Glutamatergic neuron (in vitro differentiated cells): ENCODE measurements at places on chromosomes 5 and 9. TPM values are rescaled to one million over a fixed set of nuclear protein-coding genes. Genes with fewer than 3 reads are reported as not detected.

The CFAP157 gene
- total RNA-seq: 0.61 TPM

The ZSWIM6 gene
- 50.2 TPM for total RNA-seq

DNA sequence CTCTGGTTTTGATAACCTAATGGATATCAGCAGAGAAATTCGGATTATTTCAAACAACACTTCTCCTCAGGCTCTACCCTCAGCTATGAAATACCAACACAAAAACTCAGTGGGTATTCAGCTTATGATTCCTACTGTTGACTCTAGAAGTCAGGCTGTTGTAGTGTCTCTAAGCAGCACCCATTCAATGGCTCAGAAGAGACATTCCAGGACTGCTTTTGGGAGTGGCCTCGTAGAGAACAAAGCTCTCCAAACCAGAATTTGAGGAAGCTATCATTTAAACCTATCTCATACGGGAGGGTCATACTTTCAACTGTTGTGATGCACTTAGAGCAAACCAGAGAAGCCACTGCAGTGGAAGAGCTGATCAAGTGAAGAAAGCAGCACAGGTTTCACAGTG lies 34.1 kb downstream of the ETF1 start:
- DNase-seq: no peak

DNA sequence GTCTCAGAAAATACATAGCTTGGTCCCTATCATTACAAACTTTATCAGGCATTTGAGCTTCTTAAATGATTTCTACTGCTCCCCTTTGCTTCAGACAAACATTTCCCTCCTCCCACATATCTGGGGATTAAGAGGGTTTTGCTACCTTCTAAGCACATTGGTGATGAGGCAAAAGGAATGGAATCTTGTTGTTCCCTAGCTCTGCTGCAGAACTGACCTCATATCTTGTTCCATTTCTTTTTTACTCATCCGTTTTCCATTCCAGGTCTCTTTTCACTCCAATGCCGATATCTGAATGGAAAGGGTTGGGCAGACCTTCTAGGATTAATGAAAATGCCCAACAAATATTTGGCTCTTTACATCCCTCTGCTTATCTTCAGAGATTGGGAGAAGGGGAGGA lies 444.6 kb downstream of the ZNF608 start:
- no peak for DNase-seq

- DNase-seq: no peak
Observed at GRCh38 chr9:6538666-6539071, 106.9 kb downstream of the GLDC start.

The FANCC gene
- 22.9 TPM for total RNA-seq

DNA sequence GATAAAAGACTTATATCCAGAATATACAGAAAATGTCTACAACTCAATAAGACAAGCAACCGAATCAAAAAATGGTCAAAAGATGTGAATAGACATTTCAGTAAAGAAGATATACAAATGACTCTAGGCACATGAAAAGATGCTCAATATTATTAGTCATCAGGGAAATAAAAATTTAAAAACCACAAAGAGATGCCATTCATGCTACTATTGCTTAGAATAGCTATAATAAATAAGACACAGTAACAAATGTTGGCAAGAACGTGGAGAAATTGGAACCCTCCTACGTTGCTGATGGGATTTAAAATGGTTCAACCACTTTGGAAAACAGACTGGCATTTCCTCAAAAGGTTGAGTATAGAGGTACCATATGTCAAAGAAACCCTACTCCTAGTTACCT lies 39.8 kb downstream of the POLK start:
- DNase-seq: no peak

DNA sequence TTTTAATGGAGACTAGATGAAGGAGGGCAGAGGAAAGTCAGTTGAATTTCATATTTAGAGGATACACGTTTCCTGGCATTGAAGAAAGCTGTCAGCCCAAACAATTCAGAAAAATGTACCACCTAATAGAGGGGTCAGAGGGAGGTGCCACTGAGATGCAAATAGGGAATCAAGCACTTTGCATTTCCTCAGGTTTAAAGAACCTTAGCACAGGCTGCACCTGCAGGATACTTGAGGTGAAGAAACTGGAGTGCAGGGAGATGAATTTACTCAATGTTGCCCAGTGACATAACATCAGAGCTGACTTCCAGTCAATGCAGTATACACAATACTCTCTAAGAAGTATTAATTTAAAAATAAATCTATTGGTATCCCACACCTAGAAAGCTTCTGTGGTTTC lies 67.0 kb upstream of the MAST4 start:
- DNase-seq: no peak

- no peak for DNase-seq
Observed at GRCh38 chr5:20494706-20495105, 506.7 kb upstream of the CDH18 start.

GRCh38 chr5:84364043-84364442 lies 20.6 kb downstream of the EDIL3 start:
- no peak for DNase-seq

- DNase-seq: no peak
Observed at GRCh38 chr9:83061990-83062650, 822 bp downstream of the RASEF start.

GRCh38 chr5:135072387-135073281 lies 38.6 kb upstream of the PITX1 start:
- no peak for DNase-seq

The NTNG2 gene
- total RNA-seq: 43.7 TPM

- DNase-seq: no peak
Observed at GRCh38 chr5:176636426-176636825, 6.0 kb downstream of the EIF4E1B start.

The PAPPA gene
- total RNA-seq: 10.5 TPM

The CDH18 gene
- total RNA-seq: 0.49 TPM

DNA sequence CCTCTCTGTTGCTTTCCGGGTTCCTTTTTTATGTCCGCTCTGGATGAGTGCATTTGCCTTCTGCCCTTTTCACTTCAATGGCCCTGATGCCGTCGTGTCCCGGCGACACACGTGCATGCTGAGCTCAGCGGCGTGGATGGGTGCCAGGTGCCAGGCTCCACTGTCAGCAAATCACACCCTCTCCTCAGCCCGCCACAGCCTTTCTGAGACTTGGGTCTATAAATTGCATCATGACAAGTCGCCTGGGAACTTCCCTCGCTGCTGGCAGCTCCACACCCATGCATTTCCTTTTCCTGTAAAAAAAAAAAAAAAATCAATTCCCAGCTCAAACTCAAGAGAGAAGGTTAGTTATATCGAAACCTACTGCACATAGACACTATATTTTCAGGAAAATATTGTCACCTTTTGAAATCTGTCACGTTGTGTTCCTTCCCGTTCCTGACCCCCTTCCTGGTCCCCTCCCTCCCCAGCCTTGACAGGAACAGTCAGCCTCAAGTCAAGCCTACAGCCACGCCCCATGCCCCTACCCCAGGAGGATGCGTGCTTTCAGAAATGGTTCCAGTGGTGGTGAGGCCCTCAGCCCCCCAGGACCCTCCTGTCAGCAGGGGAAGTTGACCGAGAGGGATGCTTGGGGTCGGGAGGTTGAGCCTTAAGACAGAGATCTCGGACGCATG lies 110.3 kb upstream of the PTCH1 start:
- no peak for DNase-seq

DNA sequence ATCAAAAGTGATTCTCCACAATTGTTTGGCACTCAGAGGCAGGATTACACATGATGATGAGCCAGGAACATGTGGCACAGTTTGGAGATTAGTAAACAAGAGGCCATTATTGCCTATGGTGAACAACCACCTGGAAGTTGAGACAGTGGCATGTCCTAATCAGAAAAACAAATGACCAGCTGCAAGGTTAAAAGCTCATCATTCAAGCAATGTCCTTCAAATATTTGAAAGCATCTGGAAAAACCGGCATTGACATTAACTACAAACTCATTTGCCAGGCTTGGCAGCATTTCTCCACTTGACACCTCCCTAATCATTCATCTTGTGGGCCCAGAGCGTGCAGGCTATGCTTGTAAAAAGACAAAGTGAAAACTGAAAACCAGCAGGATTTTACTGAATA lies 80.6 kb upstream of the MEGF10 start:
- no peak for DNase-seq

DNA sequence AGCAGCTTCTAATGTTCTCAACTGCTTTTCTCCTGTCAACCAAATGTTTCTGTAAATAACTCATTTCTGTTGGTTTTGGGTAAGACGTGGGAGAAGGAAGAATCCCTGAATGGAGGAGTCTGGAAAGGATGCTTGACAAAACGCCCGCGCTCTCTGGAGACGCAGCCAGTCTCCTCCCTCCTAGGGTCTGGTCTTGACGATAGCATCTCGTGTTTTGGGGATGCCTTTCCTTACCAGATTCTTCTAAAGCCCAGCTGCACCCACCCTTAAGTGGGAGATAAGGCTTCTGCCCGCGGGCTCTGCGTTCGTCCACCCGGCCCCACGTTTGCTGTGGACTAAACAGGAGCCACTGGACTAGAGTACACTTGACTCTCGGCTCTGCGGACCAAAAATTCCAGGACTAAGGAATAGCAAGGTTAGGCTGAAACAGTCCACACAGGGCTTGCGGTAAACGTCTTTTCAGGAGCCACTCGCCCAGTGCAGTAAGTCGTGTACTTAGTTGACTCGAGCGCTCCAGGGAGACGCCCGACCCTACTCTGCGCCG lies 491 bp upstream of the CTSL start:
- DNase-seq: peak; percentile 41

DNA sequence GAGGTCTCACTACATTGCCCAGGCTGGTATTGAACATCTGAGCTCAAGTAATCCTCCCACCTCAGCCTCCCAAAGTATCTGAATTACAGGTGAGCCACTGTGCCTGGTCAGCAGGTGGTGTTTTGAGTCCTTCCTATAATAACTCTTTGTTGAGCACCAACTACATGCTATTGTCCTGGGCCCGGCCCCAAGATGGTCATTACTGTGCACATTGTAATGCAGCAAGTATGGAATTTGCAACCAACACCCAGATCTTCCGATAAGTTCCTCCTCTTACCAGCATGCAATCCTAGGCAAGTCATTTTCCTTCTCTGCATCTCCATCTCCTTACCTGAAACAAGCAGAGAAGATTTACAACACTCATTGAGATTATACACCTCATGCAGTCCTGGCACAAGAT lies 510.3 kb upstream of the KLF4 start:
- no peak for DNase-seq

GRCh38 chr5:143693651-143694252 lies 118.2 kb upstream of the HMHB1 start:
- no peak for DNase-seq

The NMUR2 gene
- total RNA-seq: not detected

GRCh38 chr9:136538599-136539426 lies 7.0 kb downstream of the NOTCH1 start:
- DNase-seq: no peak

- DNase-seq: no peak
Observed at GRCh38 chr5:172690258-172691075, 49.4 kb downstream of the NEURL1B start.

- no peak for DNase-seq
Observed at GRCh38 chr9:3385871-3386270, 139.9 kb downstream of the RFX3 start.

The DENND4C gene
- 34.5 TPM for total RNA-seq

- DNase-seq: peak; percentile 60
Observed at GRCh38 chr5:10724781-10725507, 36.1 kb downstream of the DAP start.

The SLCO6A1 gene
- total RNA-seq: 1.6 TPM

The ARHGEF37 gene
- 1.0 TPM for total RNA-seq

The NPR3 gene
- not detected for total RNA-seq

DNA sequence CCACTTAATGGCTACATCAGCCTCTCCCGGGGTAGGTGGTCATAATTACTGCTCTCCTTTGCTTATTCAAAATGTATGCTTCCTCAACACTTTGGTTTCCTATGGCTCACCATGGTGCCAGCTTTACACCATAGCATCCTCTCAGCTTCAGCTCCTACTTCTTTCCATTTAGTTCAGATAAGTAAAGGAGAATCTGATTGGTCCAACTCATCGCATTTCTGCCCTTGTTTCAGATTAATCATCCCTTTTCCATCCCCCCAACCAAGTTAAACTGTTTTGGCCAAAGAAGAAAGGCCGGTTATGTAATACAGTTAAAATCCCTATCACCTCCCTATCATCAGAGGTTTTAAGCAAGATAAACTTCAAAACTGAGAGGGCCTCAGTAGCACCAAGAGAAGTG lies 130.5 kb downstream of the CETN3 start:
- DNase-seq: no peak

- no peak for DNase-seq
Observed at GRCh38 chr9:126973651-126974529, 59.3 kb downstream of the RALGPS1 start.

DNA sequence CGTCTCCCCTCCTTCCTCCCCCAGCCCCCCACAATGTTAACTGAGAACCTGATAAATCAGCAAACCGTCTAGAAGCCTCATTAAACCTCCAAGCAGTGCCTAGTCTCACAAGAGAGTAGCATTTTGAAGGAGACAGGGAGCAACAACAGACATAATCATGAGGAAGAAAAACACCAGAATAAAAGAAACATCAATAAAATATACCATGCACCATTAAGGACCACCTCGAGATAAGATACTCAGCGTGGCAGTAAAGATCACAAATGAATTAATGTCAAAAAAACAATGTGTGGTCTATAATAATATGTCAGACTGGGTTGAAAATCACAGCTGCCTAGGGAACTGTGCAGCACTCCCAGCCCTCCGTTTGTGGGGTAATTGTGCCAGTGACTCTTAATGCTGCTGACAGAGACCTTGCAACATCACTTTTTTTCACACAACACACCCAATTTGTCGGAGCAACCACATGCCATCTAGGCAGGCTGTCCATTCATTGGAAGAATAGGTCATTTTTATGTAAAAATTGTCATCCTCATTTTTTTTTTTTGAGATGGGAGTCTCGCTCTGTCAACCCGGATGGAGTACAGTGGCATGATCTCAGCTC lies 450.8 kb upstream of the WWC1 start:
- no peak for DNase-seq

- DNase-seq: no peak
Observed at GRCh38 chr9:113626735-113627495, 163.4 kb downstream of the RGS3 start.

The SAXO1 gene
- total RNA-seq: 0.37 TPM

GRCh38 chr5:91271999-91272398 lies 111.1 kb downstream of the ARRDC3 start:
- no peak for DNase-seq

- DNase-seq: no peak
Observed at GRCh38 chr5:57695179-57695578, 212.6 kb upstream of the ACTBL2 start.

The PDE6A gene
- total RNA-seq: not detected

DNA sequence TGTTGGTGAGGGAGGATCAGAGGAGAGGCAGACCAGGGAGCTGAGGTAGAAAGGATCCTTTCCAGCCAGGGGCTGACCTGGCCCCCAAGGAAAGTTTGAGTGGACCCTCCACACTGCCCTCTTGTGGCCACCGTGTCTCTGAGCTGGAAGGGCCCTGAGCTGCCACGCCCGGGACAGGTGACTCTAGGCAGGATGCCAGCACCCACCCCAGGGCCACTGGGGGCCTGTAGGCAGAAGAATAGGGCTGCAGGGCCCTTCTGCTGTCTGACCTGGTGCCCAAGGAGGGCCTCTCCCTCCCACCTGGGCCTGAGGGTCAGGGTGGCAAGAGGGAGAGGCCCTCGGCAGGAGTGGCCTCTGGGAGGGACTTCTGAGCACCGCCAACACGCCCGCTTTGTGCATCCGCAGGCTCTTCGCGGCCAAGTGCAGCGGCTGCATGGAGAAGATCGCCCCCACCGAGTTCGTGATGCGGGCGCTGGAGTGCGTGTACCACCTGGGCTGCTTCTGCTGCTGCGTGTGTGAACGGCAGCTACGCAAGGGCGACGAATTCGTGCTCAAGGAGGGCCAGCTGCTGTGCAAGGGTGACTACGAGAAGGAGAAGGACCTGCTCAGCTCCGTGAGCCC lies 76.8 kb downstream of the LMX1B start:
- peak; percentile 82 for DNase-seq
